Stimulated activated naive CD8-positive, alpha-beta T cell treated with anti-CD3 and anti-CD28 coated beads, Interleukin-15, amount 100 ng/mL, for 72 hours (primary cell): ENCODE measurements at places on chromosomes 1 and 21.

- DNase-seq: no peak
These were observed 297.2 kb downstream of the AJAP1 start for GRCh38 chr1:4951601-4952000.

- no peak for DNase-seq
These were observed 669.8 kb upstream of the B3GALT2 start for GRCh38 chr1:193856261-193856660.

- DNase-seq: no peak
These were observed 1722.4 kb downstream of the PLA2G4A start for GRCh38 chr1:188551176-188551575.

GRCh38 chr1:230791986-230792564 lies 44.9 kb downstream of the CAPN9 start:
- no peak for DNase-seq

- no peak for DNase-seq
These were observed 23.2 kb downstream of the CDC42 start for GRCh38 chr1:22075718-22076117.

GRCh38 chr1:67978890-67979516 lies 71.4 kb downstream of the DIRAS3 start:
- DNase-seq: no peak

GRCh38 chr21:38796424-38796823 lies 9.3 kb upstream of the ETS2 start:
- DNase-seq: no peak

DNA sequence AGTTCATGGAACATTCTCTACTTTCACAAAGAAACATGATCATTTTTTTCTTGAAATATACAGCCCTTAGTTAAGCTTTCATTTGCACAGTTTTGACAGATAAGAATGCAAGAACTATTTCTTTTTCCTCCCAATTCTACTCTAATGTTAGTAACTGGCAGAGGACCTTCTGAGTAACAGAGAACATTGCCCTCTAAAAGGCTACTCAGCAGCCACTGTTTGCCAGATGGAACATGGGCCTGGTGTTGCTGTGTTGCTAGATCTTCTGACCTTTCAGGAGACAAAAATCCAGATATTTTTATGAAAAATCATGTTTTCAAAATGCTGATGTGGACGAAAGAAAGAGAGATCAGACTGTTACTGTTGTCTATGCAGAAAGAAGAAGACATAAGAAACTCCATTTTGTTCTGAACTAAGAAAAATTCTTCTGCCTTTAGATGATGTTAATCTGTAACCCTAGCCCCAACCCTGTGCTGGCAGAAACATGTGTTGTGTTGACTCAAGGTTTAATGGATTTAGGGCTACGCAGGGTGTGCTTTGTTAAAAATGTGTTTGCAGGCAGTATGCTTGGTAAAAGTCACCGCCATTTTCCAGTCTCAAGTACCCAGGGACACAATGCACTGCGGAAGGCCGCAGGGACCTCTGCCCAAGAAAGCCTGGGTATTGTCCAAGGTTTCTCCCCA lies 2.9 kb upstream of the PRDX6 start:
- no peak for DNase-seq

DNA sequence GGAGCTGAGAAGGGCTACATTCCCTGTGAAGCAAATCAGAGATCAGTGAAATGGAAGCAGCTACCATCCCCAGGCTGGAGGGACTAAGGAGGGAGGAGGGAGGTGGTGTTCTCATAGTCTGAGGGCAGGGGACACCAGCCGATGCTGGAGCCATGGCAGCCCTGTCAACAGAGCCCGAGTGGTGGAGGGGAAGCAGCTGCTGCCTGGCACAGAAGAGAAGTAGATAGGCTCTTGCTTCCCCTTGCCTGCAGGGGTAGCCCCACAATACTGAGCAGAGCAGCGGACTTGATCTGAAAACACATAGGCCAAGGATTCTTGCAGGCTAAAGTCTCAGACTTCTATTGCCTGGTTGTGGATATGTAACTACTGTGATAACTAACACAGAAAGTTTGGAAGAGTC lies 255.1 kb downstream of the FGGY start:
- no peak for DNase-seq
